Jurkat, Clone E6-1 (cell line): ENCODE measurements at places on chromosomes 3 and 15.

GRCh38 chr3:1017870-1018269 is 75.0 kb upstream of the CNTN6 start:
- DNase-seq = no peak

GRCh38 chr3:155096303-155097008 is 16.3 kb downstream of the MME start:
- DNase-seq = no peak

DNA sequence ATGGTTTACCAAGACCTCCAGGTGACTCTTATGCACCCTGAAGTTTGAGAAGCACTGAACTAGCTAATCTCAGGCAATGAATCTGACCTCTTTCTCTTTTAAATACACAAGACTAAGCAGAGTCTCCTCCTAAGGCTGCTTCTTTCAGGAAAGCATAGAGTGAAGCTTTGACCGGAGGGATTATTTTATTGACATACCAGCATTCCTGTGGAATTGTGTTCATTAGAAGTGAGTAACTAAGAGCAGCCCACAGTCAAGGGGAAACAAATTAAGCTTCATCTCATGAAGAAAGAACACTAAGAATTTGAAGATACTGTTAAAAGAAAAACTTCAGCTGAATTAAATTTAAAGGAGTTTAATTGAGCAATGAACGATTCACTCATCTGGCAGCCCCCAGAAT is 963.5 kb downstream of the NTRK3 start:
- no peak for DNase-seq

DNA sequence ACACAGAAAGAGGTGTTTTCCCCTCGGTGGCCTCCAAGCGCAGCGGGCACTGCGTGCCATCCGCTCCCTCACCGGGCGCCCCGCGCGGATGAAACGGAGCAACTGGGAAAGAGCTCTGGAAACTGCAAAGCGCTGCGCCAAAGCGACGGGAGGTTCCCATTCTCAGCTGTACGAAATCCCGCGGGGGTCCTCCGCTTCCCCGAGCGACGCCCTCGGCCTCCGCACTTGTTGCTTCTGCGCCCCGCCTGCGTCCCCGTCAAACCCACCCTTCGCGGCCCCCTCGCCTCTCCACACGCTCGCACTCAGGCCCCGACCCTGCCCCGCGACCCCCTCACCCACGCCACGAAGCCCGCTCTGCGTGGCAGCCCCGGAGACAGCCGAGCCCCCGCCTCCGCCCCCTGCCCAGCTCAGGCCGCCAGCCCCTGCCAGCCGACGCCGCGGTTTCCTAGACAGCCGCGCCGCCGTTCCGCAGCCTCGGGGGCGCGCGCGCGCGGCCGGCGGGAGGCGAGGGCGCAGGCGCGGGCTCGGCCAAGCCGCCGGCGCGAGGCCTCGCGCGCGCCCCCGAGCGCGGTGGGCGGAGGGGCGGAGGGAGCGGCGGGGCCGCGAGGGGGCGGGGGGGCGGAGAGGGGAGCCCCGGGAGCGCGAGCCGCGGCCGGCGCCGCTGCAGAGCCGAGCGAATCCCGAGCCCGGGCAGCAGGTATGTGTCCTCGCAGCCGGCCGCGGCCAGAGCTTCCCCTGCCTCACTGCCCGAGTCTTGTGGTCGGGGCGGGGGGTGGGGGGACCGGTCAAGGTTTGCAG is at the start of gene TMEM266:
Gene TMEM266 (plus strand): TSS at position 666 of the 798 bp plus-strand sequence. CDS start 74,279 bp downstream, outside the sequence.
- no peak for DNase-seq

GRCh38 chr3:46080124-46080968 is 53.1 kb upstream of the XCR1 start:
- no peak for DNase-seq

GRCh38 chr15:93152360-93152759 is 63.3 kb upstream of the RGMA start:
- DNase-seq = peak; percentile 89

GRCh38 chr15:96182736-96183513 is 147.6 kb upstream of the NR2F2 start:
- DNase-seq = no peak

GRCh38 chr15:33126559-33127290 is 67.8 kb downstream of the FMN1 start:
- DNase-seq = peak; percentile 95

GRCh38 chr15:79156704-79157375 is 66.3 kb upstream of the RASGRF1 start:
- DNase-seq = no peak

- DNase-seq = no peak
These were observed 72.3 kb downstream of the CORO2B start for GRCh38 chr15:68650901-68651709.

DNA sequence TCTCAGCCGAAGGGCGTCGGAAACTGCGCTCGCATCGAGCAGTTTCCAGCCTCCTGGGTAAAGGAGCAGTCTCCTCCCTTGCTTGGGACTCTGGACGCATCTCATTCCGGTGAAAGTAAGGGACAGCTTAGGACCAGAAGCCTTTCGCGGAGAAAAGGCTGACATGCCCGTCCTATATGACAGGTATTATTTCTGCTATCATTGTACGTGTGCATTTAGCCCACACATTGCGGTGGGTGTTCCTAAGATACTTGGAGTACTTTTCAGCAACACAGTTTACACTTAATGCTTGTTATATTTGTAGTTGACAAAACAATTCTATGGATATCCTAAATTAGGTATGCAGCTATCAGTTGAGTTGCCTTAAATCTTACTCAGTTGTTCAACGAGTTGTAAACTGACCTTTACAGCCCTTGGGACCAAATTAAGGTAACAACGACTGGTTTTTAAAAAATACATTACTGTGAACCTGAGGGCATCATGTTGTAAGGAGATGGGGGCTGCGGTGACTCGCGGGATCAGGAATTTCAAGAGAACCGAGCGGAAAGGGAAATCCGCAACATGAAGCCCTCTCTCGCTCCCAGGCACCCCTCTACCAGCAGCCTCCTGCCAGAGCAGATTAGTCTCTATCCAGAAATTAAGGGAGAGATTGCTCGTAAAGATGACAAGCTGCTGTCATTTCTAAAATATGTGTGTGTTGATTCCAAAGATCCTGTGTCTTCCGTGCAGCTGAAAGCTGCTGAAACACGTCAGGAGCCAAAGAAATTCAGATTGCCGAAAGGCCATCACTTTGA is 632 bp upstream of the COPS2 start:
- DNase-seq = no peak

GRCh38 chr3:20396335-20396734 is 210.3 kb upstream of the SGO1 start:
- DNase-seq = no peak

DNA sequence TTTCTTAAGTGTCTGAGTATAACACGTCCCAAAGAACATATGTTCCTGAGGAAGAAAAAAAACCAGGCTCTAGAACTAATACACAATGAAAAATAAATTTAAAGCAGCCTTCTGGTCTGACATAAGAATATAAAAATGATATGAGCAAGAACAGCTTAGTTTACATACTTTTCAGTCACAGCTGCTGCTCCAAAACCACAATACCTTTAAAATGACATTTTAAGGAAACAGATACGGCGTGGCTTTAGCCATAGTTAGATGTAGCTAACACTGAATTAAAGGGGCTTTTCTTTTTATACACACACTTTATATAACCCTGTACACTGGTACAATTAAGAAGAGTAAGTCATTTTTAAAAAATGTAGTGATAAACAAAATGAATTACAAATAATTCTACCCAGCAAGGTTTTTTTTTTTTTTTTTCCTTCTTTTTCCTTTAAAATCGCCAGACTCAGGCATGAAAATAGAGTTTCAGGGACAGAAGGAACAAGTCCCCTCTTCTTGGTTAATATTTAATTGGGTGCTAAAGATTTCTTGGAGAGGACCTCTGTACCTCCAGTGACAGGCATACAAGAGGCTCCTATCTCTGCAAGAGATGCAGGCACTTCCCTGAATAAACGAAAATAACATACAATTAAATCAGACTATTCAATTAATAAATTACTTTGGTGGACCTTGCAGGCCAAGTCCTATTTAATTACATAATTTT is 265.6 kb downstream of the FOXP1 start:
- DNase-seq = peak; percentile 29

DNA sequence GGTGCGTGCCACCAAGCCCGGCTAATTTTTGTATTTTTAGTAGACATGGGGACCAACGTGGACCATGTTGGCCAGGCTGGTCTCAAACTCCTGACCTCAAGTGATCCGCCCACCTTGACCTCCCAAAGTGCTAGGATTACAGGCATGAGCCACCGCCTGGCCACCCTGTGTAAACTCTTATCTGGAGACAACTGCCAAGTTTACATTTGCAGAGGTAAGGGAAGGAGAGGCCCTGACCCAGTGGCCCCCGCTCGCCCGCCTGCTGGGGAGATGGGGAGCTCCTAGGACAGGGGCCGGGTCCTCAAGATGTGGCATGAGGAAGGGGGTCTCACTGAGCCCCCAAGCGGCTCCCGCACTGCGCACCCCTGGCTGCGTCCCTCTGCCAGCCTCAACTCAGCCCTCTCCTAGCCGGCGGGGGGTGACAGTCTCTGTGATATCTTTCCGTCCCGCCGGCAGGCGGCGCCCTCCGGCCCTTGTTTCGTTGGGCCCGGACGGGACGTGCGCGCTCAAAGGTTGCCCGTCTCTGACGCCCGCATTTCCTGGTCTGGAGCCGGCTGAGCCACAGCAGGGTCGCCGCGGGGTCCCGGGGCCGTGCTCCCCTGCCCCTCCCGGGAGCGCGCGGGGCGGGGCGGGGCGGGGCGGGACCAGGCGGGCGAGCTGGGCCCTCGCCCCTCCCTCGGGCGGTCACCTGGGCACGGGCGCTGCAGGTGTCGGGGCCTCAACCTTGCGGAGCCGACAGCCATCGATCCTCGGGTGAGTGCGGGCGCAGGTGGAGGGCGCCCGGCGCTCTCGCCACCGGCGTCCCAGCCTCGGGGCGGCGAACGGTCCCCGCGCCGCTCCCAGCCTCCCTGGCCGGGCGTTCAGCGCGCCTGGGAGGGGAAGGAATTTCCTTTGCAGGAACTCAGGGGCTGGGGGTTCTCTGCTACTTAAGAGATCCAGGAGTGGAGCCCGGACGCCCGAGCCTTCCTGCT is at the start of gene GPR160:
Gene GPR160 (plus strand): TSS at position 533 of the 971 bp plus-strand sequence. CDS start 45,978 bp downstream, outside the sequence.
- DNase-seq = peak; percentile 55

DNA sequence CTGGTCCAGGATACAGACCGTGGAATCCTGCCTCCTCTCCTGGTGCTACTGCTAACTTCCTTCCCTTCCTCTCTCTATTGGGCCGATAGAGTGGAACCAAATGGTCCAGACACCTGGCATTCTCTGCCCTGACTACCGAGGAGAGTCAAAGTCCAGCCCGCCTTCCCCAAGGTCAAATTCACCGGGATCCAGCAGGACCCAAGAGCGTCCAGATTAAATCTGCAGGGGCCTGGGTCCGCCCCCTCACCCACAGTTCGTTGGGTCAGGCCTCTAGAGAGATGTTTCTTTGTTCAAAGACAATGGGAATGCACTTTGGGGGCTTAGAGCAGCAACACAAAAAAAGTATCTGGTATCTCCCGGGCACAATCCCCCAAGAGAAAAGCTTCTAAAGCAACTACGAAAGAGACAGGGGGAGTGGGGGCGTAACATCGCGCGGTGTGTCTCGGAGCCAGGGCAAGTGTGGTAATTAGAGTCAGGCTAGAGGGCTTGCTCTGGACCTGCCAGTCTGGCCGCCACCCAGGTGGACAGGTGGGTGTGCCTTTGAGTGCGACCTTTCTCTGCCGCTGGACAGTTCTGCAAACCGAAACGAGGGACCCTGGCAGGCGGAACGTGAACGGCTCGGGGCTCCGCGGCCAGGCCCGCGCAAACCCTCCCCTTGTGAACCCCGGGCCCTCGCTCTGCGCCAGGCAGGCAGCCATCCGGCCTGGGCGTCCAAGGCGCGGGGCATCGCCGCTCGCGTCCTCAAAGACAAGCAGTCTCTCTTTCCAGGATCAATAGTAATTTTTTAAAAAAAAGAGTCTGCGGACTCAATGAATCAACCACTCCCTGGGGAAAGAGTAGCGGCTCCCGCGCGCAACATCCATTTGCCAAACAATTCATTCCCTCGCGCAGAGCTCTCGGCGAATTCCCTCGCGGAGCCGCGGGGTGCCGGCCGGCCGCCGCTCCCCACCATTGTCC is 806 bp downstream of the KLHL25 start:
- DNase-seq = no peak

- no peak for DNase-seq
These were observed 92.4 kb downstream of the NAALADL2 start for GRCh38 chr3:174951498-174952005.

DNA sequence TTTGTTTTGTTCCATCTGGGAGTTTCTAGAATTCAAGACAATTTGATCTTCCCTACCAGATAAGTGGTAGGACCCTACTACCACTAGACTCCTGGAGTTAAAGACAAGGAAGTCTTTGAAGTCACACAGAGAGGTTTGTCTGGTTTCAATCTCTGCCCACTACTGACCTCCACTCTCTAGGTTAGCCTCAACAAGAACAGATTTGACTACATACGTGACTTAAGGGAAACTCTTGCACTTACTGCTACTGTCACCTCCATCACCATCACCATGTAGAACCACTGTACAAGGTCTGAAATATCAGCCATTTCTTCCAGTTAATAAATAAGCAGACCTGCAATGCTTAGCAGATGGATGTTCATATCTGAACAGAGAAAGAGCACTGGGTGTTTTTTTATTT is 148.3 kb upstream of the ARHGEF26 start:
- DNase-seq = no peak

DNA sequence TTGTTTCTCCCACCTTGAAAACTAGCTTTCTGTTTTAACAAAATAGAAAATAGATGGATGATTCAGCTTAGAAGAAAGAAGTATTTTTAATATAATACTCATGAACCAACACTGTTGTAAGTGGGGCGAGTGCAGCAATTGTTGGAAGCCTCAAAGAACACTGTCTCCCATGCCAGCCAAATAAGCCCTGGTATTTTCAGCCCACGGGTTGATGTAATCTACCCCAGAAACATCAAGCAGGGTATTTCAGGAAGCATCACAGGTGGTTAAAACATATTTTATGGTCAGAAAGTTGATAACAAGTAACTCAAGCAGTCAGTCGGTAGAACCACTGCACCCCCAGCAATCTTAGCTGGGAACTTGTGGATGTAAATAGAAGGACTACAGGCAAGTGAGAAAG is 115.9 kb downstream of the SV2B start:
- no peak for DNase-seq

DNA sequence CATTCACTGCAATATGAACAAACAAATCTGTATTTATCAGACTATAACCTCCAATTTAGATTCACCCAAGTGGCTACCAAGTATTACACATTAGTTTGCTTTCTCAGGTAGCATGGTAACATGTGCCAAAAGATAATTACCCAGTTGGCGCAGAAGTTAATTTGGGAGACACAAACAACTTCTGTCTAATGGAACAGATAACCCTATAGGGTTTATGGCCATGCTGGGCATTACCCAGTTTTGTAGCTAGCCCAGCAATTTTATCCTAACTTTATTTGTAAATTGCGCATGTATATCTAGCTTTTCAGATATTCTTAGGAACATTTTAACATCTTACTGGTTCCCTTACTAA is 780 bp downstream of the RPL22L1 start:
- no peak for DNase-seq

DNA sequence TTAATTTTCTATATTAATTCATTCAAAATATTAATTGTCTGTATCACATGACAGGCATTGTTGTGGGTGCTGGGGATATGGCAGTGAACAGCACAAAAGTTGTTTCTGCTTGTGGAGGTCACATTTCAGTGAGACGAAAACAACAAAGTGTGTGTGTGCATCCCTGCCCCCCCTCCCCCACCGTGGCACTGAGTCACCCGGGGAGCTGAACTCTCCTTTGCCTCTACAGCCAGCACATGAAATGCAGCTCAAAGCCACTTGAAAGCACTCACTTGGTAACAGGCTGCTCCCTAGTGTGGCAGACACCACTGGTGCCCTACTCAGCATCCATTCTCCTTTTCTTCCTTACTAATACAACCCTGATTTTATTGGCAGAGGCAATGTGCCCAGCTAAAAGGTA is 16.9 kb upstream of the SCAMP5 start:
- DNase-seq = peak; percentile 34

- no peak for DNase-seq
These were observed 135.1 kb downstream of the RBPMS2 start for GRCh38 chr15:64640146-64640871.
